AG20443 (cell line): ENCODE measurements at places on chromosomes 12 and 14.
A peak's percentile ranks its signal among the peaks of the same experiment; 100 is the strongest.

GRCh38 chr14:100288382-100289185 lies 17.7 kb downstream of the SLC25A29 start:
- DNase-seq = no peak

GRCh38 chr12:26278666-26279065 lies 83.3 kb downstream of the SSPN start:
- DNase-seq = no peak

DNA sequence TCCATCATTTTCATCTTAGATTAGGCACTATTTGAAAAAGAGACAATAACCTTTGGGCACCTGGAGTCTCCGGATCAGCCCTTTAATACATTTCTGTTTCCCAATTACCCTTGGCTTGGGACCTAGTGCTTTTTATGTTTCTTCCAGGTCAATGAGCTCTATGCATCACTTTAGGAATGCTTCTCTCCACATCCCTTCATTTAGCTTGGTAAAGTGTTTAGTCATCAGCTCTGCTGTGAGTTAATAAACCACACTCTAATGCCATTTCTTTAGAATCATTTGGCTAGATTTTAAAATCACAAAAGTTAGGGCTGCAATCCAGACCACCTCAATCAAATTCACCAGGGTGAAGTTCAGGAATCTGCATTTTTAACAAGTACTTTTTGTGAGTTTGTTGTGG lies 41.7 kb downstream of the RASSF9 start:
- peak; percentile 14 for DNase-seq

DNA sequence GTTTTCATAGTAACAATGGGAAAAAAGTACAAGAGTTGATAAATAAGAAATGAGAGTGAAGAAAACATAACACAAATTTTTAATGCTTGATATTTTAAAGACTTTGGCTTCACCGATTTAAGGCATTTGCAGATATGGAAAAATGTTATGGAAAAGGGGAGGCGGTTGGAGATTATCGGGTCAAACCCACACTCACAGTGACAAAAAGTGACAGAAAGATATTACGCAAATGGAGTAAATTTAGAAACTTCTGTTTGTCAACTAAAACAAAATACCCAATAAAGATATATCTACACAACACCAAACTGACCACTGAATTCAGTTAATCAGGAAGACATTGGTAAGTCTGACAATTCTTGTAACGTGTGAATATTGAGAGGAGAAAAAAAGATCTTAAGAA lies 2.5 kb downstream of the PPP1R12A start:
- no peak for DNase-seq
